Adipocyte (in vitro differentiated cells): ENCODE measurements at places on chromosomes 16 and 17.
A peak's percentile ranks its signal among the peaks of the same experiment; 100 is the strongest.

DNA sequence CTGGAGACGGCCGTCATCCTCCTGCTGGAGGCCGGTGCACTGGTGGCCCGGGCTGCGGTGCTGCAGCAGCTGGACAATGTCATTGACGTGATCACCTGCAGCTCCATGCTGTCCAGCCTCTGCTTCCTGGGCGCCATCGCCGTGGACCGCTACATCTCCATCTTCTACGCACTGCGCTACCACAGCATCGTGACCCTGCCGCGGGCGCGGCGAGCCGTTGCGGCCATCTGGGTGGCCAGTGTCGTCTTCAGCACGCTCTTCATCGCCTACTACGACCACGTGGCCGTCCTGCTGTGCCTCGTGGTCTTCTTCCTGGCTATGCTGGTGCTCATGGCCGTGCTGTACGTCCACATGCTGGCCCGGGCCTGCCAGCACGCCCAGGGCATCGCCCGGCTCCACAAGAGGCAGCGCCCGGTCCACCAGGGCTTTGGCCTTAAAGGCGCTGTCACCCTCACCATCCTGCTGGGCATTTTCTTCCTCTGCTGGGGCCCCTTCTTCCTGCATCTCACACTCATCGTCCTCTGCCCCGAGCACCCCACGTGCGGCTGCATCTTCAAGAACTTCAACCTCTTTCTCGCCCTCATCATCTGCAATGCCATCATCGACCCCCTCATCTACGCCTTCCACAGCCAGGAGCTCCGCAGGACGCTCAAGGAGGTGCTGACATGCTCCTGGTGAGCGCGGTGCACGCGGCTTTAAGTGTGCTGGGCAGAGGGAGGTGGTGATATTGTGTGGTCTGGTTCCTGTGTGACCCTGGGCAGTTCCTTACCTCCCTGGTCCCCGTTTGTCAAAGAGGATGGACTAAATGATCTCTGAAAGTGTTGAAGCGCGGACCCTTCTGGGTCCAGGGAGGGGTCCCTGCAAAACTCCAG lies 1.1 kb downstream of the MC1R start:
- no peak for DNase-seq

DNA sequence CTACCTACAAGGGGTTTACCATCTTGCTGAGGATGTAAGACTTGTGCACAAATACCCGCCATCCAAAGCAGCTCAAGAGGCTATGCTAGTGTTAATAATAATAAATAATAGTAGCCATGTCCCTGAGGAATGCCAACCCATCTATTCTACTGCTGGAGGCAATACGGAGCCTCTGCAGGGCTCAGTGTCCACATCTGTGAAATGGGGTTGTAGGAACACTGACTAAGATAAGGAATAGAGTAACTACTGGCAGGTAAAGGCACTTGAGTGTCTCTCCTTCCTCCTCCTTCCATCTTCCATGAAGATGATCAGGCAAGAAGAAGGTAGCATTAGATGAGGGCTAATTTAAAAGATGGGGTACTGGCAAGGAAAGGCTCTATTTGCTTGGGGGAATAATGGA lies 295.3 kb downstream of the SLC39A11 start:
- no peak for DNase-seq

DNA sequence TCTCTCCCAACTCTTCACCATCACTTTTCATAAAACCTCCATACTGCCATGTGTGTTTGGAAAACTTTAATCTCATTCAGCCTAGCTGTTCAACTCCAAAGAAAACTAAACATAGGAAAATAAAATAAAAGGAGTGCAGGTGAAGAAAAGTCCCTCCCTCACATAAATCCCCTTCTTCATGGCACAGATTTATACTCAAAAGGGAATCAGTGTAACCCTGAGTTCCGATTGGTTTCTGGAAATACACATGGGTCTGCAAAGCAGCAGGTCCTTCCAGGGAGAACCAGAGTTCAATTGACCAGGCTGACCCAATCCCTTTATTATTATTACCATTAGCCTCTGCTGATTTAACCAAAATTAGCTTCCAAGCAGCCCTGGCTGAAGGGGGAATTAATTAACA lies 8.9 kb upstream of the HOXB2 start:
- DNase-seq, result no peak

DNA sequence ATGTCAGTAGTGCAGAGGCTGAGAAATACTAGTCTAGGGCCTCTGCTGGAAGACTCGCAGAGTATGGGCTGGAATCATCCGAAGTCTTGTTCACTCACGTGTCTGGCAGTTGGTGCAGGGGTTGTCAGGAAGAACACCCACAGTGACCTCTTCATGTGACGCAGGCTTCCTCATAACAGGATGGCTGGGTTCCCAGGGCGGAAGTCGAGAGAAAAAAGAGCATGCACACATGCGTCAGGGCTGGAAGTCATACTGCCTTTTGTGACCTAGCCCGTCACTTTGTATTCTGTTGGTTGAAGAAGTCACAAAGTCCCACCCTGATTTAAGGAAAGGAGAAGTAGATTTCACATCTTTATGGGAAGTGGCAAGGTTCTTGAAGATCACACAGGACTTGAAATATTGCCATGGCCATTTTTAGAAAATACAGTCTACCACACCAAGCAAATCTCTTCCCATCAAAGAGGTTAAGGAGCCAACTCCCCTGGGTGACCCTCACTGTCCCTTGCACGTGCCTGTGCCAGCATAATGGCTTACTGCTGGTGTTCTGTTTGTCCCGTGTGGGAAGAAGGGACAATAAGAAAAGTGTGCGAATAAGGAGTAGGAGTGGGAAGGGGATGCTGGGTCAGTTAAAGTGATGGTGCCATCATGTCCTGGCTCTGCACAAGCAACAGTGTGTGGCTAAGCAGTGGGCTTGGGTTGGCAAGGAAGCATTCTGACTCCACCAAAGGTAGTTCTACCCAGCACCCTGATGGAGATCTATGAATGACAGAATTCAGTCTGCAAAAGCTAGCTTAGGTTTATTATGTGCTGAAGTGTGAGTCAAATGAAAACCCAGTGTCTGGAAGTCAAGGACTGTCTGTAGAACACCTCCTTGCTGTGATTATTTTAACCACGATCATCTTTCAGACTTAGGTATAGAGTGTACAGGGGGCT lies 28.1 kb downstream of the HEATR3 start:
- no peak for DNase-seq

DNA sequence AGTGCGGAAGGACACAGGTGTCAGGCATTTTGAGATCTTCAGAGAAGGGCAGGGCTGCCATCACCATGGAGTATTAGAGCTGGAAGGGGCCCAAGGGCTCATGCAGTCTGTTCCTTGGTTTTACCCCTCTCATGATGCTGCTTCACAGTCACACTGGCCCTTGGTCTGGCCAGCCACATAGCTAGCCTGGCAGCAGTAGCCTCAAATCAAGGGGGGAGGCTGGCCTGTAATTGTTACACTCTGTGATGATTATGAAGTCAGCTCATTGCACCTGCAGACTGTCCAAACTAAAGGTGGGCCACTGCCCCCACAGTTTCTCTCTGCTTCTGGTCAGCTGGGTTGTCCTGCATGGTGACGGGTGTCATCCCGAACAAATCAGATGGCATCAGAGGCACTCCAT lies at the start of gene FNDC8:
FNDC8 (plus strand) TSS at position 301 of the 400 bp plus-strand sequence; CDS start at position 380, 79 bp downstream.
- no peak for DNase-seq

DNA sequence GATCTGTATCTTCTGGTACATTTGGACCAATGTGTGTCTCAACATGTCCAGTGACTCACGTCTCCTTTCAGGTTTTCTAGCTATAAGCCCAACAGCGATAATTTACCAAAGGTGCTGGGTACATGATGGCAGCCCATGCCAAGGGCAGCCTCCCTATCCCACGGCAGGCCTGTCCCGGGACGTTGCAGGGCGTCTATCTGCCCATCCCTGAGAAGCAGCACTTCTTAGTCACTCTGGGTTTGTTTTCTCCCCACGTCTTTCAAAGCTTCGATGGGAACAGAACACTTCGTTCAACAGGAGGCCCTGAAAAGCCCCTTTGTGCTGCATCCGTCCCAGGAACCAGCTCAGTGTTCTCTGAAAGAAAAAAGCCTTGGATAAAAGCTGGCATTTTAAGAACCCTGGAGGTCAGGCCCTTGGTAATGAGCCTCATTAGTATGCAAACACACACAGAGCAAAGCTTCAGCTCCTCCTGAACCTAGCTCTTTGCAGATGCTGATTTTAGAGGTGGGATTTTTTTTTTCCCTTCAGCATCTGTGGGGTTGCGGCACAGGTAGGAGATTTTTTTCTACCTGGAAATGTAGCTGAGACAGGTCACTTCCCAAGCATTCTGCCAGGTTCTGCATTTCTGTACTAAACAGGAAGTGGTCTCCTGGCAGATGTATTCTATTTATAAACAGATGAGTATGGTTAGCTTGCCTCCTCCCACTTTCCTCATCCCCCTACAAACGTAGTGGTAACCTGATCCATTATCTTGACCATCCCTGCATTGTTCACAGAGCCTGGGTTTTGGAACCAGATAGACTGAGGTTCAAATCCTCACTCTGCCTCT lies 17.5 kb upstream of the MT4 start:
- DNase-seq, result no peak

DNA sequence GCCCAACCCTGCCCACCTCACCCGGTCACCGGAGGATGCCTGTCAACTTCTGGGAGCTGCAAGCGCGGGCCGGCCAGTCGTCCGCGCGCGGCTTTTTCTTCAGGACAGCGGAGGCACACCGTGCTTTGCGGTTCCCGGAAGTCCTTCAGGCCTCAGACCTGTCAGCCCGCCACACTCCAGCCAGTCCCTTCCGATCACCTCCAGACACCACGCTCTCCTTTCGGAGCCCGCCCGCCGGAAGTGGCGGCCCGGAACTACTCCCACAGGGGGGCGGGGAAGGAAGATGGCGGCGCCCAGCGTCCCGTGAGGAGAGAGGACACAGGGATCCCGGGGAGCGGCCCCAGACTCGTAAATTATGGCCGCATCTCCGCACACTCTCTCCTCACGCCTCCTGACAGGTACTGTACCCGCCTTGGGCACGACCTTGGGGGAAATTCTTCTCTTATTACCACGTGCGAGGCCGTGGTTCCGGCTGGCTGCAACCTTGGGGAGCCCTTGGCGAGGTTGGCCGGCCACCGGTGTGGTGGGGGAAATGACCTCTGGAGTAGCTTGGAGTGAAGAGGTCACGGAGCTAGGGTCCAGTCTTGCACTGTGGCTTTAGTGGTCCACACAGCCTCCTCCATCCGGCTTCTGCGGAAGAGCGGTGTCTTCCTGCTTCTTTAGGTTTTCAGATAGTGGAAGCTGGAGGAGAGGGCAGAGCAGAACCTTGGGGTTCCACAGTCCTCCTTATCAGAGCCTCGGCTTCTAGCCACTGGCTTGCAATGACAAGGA lies at the start of gene COX10:
COX10 (plus strand) TSS at position 254 of the 771 bp plus-strand sequence; CDS start at position 356, 102 bp downstream.
- DNase-seq, result peak; percentile 94

DNA sequence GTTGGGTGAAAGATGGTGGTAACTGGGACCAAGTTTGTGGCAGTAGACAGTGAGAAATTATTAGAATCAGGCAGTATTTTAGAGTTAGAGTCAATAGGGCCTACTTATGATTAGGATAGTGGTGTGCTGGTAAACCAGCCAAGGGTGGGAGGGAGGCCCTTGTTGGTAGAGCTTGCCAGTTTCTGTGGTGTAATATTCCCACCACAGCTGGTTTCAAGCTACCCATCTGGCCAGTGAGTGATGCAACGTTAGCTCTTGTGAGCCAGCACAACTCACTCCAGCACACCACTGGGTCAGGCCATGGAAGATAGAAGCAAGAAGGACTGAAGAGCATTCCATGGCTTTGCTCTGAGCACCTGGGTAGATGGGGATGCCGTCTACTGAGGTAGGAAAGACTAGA lies 34.9 kb downstream of the GNAO1 start:
- DNase-seq, result peak; percentile 38

- peak; percentile 97 for DNase-seq
These were observed 178.7 kb downstream of the SEC14L1 start for GRCh38 chr17:77319211-77320043.

- DNase-seq, result no peak
These were observed 95.8 kb upstream of the CORO6 start for GRCh38 chr17:29718446-29719039.

DNA sequence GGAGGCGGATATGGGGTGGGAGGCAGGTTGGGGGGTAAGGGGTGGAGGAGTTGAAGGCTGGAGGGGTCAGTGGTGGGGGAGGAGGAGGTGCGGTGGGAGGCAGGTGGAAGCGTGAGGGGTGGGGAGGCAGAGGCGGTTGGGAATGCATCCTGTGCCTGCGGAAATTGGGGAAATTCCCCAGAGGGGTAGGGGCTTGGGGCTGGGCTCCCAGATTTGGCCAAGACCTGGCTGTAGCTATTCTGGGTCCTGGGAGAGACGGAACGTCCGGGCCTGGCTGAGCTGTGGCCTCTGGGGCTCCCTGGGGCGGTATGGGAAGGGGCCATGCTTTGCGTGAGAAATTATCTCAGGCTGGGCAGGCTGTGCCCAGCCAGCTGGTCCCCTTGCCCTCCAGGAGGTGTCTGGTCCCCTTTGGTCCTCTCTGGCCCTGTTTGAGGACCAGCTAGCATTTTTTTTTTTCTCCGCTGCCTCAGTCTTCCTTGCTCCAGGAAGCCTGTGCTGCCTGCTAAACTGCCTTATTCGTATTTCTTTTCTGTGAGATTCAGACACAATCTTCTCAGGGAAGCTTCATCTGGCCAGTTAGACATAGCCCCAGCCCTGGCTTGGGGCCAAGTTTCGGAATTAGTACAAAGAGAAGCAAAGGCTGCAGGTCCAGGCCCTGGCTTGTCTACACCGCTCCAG lies 7.3 kb upstream of the TRPV2 start:
- peak; percentile 64 for DNase-seq

DNA sequence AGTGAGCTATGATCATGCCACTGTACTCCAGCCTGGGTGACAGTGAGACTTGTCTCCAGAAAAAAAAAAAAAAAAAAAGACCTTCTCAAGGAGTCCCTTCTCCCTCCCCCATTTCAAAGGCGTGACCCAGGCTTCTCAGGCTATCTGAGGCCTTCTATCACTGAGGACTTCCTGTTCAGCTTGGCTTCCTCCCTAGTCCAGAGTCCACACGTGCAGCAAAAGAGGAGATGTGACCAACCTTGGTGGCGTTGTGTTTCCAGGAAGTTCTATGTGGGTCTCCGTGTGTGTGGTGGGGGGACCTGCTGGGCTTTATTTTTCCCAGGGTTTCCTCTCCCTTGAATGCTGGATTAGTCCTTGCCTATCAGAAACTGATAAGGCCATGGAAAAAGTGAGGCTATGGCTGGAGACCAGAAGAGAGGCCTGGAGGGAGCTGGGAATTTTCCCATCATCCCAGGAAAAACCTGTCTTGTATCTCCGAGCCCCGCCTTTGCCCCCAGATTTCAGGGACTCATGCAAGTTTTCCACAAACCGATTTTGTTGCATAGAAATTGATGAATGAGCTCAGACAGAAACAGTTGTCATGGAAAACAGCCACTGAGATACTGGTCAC lies 148.1 kb downstream of the SALL1 start:
- no peak for DNase-seq

GRCh38 chr17:17942846-17943245 lies 29.4 kb downstream of the TOM1L2 start:
- DNase-seq, result peak; percentile 66

DNA sequence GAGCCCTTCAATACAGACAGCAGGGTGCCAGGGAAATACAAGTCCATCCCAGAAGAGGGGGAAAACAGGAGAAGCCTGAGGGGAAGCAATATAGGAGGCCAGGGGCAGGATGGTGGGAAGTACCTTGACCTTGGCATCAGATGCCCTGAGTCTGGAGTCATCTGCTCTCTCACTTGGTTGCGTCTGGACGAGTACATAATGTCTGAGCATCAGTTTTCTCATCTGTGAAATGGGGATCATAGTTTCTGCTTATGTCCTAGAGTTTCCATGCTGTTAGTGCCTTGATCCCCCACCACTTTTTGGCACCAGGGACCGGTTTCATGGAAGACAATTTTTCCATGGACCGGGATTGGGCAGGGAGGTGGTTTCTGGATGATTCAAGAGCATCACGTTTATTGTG lies 2.3 kb downstream of the STAT5A start:
- no peak for DNase-seq
